Inflammatory macrophage treated with lipopolysaccharide for 1 hour (primary cell): ENCODE measurements at places on chromosomes 12 and 14.

GRCh38 chr12:110123919-110124268 is 263 bp upstream of the IFT81 start:
- DNase-seq = no peak

- no peak for DNase-seq
Observed at GRCh38 chr12:66461331-66461730, 159.0 kb downstream of the HELB start.

DNA sequence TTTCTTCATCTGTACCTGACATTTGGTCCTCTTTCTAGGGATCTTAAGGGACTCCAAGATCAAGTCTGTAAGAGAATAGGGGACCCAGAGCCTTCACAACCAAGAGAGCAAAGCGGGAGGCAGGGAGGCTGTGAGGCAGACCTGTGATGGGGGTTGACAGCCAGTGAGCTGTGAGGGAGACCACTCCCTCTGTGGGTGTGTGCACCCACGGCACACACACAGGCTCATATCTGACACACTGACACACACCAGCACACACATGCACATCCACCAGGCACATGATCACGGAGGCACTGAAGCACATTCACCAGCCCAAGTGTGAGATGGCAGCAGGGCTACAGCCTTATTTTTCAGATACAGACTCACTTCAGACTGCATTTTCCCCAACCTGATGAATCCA is 55.2 kb downstream of the SPTB start:
- DNase-seq = no peak

DNA sequence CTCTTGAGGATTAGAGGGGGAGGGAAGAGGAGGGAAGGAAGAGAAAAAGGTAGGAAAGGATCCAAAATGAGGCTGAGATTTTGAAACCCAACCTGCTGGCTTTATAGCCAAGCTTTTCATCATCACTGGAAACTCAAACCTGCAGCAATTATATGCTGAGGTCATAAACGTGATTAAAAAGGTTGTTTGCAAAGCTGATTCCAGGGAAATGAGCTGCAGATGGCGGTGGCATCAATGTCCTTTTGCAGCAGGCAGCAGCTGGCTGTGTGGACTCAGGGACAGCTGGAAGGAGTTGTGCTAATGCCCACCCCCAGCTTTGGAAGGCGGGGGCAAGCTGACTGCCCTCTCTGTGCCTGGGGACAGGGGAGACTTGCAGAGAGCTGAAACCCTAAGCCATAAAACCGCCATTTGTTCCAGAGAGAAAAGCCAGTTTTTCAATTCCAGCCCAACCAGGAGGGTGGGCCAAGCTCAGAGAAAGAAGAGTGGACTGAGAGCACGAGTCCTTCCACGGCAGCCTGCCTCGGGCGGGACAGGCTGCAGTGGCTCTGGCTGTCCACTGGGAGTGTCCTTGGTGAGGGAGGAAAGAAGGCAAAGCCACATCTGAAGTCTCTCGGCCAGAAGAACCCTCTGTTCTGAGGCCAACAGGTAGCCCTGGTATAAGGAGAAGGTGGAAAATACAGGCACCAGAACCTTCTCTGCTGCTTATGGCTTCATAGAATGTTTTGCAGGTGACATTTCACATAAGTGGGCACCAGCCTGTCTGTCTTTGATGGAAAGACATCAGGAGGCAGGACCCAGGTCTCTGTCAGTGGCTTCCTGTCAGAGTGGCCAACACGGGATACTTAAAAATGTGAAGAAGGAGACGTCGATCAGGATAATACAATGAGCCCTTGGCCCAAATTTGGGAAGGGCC is 90.7 kb downstream of the SINHCAF start:
- no peak for DNase-seq

DNA sequence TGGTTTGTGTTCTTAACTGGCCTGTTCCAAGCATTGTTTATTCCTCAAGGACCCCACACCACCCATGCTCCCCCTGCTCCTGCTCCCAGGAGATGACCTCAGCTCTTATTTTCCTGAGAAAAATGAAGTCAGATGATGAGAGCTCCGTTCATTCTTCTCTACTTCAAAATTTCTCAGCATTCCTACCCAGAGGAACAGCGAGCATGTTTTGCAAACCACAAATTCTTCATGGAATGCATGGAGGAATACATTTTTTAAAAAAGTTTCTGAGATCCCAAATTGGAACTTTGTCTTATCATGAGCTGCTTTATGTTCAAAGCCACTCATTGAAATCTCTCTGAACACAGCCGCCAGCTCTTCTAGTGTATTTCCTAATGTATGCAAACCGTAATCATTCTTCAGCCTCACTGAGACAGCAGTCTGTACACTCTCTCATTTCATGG is 44.9 kb downstream of the SYNE2 start:
- DNase-seq = no peak

GRCh38 chr12:48954061-48954460 is 3.2 kb downstream of the ARF3 start:
- no peak for DNase-seq

DNA sequence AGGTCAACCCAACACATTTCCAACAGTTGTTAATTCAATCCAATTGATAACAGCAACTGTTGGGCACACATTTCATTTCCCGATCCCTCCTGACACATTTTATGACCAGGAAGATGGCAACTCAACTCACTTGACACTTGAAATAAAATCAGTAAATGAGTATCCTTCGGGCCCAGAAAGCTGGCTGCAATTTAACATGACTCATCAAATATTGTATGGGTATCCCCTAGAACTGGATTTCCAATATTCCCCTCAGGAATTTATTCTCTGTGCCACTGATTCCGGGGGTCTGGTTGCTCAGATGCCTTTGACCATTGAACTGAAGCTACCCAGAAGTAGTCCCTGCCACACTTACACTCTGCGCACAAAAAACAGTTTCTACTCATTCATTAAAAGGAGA is 42.1 kb downstream of the INTS13 start:
- no peak for DNase-seq

DNA sequence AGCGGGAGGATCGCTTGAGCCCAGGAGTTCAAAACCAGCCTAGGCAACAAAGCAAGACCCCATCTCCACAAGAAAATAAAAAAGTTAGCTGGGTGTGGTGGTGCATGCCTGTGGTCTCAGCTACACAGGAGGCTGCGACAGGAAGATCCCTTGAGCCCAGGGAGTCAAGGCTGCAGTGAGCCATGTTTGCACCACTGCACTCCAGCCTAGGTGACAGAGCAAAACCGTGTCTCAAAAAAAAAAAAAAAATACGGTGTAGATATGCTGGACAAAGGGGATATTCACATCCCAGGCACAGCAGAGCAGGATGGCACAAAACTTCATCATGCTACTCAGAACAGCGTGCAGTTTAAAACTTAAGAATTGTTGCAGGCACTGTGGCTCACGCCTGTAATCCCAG is 24.8 kb upstream of the STRN3 start:
- no peak for DNase-seq

DNA sequence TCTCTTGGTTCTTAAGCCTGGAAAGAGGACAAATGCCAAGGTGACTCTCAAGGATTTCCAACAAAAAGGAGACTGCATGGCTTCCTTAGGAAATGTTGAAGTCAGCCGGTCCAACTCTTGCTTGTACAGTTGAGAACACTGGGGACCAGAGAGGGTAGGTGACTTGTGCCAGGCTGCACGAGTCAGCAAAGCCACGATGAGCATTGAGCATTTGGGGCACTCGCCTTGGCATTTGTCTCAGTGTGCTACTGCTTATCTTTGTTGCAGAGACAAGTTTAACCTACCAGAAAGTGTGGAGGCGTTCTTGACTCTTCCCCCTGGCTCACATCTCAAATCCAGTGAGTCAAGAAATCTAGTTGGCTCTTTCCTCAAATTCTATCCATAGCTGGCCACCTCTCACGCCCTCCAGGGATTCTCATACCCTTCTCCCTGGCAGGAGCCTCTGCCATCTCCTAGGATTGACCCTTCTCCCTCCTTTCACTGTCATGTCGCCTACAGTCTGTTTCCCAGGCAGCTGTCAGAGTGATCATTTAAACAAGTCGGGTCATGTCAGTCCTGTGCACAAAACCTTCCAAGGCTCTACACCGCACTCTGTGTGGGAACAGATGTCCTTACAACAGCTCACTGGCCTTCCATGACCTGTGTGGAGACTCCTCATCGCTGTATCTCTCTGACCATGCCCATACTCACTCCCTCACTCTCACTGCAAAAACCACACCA is 17.2 kb upstream of the KRT83 start:
- DNase-seq = no peak

- no peak for DNase-seq
Observed at GRCh38 chr14:21332950-21333349, 50.9 kb downstream of the SUPT16H start.

DNA sequence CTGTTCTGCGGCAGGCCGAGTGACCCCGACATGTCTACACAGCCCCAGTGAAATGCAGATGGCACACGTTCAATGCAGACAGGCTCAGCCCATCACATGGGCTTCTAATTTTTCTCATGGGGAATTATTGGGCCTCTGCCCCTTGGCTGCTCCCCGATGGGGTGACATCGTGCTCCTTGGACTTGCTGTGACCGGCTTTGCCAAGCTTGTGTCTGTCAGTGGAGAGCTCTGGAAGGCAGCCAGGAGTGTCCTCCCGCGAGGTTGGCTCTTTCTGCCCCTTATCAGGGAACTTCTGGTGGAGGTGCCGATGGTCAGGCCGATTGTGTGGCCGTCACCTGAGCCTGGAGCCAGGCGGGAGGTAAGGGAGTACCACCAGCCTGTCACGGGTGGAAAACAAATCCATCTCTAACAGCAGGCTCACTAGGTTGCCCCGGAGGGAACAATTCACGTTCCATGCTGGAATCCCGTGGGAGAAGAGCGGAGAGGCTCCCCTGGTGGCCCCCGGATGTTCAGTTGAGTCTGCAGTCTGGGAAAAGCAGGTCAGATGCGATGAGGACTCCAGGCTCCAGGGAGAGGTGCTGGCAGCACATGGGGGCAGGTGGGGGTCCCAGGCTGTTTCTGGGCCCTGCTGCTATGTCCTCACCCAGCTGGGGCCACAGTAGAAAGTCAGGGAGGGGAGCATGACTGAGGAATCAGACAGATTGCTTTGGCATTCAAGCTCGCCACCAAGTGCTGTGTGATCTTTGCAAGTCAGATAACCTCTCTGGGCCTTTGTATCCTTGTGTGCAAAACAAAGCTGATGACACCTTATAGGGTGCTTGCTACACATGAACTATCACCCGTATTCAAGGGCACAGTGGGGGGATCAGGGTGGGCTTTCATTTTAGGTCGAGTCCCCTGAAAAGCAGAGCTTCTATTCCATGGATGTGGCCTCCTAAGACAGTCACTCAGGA is 43.2 kb upstream of the EML1 start:
- DNase-seq = no peak

GRCh38 chr14:92568621-92569479 is 55.3 kb downstream of the RIN3 start:
- DNase-seq = no peak

GRCh38 chr14:104724981-104725771 is 1.1 kb downstream of the ADSS1 start:
- DNase-seq = no peak

- no peak for DNase-seq
Observed at GRCh38 chr14:36974985-36975384, 197.4 kb downstream of the SLC25A21 start.

DNA sequence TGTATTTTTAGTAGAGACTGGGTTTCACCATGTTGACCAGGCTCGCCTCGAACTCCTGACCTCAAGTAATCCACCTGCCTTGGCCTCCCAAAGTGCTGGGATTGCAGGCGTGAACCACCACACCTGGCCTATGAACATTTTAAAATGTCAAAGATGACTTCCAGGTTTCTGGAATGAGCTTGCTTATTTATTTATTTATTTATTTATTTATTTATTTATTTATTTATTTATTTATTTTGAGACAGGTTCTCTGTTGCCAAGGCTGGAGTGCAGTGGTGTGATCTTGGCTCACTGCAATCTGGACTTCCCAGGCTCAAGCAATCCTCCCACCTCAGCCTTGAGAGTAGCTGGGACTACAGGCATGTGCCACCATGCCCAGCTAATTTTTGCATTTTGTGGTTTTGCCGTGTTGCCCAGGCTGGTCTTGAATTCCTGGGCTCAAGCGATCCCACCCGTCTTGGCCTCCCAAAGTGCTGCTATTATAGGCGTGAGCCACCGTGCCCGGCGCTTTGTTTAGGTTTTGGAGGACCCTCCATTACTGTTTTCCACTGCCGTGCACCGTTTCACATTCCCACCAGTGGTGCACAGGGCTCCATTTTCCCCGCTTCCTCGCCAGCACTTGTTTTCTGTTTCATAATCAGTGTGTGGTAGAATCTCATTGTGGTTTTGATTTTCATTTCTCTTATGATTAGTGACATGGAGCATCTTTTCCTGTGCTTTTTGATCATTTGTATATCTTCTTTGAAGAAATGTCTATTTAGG is 6.4 kb upstream of the CFAP251 start:
- peak; percentile 33 for DNase-seq

DNA sequence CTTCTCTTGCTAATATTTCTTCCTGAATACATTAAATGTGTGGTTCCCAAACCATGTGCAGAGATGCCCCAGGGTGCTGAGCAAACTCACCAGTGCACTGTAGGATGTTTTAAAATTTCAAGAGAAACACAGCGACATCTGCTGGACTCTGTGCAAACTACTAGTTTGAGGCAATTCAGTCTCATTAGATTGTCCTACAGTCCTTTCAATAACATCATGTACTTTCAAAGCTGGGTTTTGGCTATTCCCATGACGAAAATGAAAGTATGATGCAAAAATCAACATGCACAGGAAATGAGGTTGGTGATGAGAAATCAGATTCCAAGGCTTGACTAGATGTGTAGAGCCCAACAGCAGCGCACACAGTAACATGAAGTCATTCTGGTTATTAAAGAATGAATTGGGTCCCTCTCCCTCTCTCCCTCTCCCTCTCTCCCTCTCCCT is 66.3 kb downstream of the CLIP1 start:
- peak; percentile 80 for DNase-seq

GRCh38 chr12:53200458-53201176 is 6.4 kb downstream of the ITGB7 start:
- DNase-seq = no peak

DNA sequence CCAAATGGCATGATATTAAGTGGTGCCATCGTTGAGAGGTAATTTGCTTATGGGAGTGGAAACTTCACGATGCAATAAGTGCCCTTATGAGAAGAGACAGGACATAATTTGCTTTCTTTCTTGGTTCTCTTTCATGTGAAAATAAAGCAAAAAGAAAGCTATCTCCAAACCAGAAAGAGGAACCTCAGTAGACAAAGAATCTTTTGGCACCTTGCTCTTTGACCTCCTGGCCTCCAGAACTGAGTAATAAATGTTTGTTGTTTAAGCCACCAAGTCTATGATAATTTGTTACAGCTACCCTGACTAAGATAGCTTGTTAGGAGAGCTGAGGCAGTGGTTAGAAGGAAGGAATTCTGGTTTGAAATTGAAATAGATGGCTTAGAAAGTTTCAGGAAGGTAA is 39.6 kb downstream of the CCER1 start:
- no peak for DNase-seq
